CD4-positive, alpha-beta T cell treated with Interleukin-4 for 1 hour (primary cell): ENCODE measurements at places on chromosomes 13 and 19.
A peak's percentile ranks its signal among the peaks of the same experiment; 100 is the strongest.

DNA sequence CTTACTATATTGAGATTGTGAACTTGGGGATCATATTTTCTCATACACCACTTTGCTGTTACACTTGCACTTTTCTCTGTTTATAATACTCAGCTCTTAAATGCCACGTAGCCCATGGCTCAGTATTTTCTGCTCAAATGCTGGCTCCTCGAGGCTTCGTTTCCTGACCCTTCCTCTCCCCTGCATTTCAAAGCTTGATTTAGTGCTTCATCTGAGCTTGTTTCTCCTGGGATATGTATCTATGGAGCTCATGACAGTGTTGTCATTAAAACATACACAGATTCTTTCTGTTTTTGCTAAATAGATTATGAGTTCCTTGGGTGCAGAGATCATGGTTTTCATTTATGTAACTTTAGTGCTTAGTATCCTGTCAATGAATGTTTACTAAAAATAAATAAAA lies 11.4 kb downstream of the CSNK1A1L start:
- DNase-seq, result no peak

- DNase-seq, result peak; percentile 34
Observed at GRCh38 chr13:80173224-80173623, 167.7 kb downstream of the SPRY2 start.

- no peak for DNase-seq
Observed at GRCh38 chr19:55667958-55668357, 7.1 kb upstream of the EPN1 start.

DNA sequence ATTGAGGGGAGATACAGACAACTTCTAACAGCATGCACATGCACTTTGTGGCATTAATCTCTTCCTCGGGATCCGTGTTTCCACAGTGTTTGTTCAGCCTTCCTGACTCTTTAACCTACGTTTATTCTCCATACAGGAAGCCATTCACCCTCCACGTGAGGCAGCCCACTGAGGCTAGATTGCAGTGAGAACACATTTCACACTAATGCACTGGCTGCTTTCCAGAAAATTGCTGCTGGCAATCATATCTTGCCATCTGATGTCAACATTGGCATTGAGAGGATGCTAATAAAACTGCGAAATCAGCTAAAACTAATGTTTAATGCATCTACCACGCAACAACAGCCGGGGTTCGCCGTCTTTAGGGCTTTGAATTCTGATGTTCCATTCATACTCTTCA lies 30.0 kb downstream of the DCLK1 start:
- no peak for DNase-seq

- no peak for DNase-seq
Observed at GRCh38 chr13:25225970-25226369, 53.9 kb upstream of the AMER2 start.

DNA sequence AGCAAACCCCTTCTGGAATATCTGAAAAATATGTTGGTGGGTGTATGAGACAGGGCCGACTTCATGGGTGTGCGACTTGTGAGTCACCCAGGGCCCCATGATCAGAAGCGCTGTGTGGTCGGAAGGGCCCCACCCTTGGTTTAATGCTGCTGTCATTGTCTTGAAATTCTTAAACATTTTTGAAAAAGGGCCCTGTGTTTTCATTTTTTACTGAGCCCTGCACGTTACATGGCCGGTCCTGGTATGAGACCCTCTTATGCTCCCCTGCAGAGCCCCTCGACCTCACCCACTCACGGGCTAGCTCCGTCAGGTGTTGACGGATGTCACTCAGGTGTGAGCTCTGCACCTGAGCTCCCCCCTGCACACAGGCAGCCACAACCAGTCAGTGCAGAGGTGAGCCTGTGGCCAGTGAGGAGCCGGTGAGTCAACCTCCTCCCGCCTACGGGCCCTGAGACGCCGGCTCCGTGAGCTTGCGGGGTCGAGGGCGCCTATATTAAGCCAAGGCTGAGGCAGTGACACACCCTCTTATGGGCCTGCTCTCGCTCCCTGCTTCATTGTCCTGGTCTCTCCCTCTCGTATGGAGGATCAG lies 27.7 kb downstream of the GADD45B start:
- DNase-seq, result peak; percentile 74

DNA sequence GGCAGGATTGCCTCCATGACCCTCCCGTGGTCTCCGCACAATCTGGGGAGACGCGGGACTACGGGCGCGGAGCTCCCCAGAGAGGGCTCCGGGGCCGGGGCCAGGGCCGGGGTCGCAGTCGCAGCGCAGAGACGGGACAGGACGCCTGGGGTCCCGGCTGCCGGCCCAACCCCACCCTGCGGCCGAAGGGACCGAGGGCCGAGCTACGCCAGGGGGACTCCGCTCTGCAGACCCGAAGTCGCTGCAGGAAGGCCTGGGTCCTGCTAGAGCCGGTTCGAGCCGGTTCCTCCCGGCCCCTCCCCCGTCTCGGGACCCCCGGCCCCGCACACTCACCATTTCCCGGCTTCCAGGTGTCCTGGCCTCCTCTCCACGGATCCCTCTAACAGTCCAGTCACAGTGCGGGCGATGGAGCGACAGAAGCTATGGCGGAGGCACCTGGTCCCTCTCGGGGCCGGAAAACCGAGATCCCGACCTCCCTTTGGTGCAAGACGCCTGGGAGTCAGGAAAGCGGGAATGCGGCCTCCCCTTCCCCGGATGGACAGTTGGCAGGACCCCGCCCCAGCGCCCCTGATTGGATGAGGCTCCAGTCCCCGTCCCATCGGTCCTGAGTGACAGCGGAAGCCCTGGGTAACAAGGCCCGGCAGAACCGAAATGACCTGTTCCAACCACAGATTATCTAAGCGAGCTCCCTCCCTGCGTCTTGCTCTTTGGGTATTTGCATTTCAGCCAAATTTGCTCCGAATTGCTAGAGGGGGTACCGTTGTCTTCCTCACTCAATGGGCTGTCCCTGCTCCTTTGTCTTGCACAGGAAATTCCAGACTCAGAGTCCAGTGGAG lies at the start of gene ZNF625:
ZNF625 (minus strand) TSS at position 512 of the 836 bp plus-strand sequence; CDS start at position 336, 176 bp downstream.
- DNase-seq, result no peak

DNA sequence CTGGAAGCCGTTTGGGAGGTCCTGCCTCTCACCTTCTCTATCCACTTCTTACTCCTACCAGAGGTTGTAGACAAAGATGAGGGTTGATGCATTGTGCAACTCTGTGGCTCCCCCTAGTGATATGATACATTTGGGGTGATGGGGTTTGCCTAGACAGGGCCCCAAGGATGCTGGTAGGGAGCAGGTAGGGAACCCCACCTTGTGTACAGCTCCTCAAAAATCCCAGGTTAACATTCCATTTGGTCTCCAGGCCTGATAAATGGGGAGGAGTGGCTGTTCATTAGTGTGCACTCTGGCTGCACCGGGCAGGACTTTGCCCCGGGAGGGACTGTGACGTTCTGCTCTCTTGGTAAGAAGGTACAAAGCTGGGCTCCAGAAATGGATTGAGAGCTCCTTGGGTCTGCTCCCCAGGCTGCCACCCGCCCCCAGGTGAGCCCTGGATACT lies 19.2 kb downstream of the SIGLEC8 start:
- peak; percentile 53 for DNase-seq

DNA sequence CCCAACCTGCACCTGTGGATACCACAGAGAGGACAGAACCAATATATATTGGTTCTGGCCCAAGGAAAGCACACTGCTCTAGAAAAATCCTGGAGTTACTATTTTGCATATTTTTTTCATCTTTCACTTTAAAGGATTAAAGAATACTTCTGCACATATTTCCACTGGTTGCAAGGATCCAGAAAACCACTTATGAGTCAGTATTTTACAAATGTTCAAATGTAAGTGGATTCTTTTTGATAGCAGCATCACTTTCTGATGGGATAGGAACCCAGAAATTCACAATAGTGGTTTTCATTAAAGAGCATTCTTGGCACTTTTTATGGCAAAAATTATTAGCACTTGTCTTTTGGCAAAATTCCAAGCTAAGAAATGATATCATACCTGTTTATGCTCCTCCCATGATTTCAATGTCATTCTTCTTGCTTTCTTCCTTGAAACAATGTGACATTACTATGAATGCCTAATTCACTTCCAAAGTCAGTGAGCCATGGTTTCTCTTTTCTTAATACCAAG lies 38.2 kb downstream of the MZT1 start:
- no peak for DNase-seq

- DNase-seq, result peak; percentile 37
Observed at GRCh38 chr19:36009220-36009619, 607 bp upstream of the SYNE4 start.

DNA sequence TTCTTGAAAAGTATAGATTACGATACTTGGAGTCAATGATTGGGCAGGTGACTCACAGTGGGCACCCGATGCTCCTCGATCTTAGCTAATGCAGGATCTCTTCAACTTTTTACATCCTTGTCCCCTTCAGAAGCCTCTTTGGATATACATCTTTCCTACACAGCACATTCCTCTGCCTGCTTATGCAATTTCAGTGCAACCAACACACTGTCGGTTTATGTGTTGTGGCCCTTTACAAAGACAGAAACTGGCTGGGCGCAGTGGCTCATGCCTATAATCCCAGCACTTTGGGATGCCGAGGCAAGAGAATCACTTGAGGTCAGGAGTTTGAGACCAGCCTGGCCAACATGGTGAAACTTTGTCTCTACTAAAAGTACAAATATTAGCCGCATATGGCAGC lies 2.6 kb downstream of the GPR42 start:
- no peak for DNase-seq

DNA sequence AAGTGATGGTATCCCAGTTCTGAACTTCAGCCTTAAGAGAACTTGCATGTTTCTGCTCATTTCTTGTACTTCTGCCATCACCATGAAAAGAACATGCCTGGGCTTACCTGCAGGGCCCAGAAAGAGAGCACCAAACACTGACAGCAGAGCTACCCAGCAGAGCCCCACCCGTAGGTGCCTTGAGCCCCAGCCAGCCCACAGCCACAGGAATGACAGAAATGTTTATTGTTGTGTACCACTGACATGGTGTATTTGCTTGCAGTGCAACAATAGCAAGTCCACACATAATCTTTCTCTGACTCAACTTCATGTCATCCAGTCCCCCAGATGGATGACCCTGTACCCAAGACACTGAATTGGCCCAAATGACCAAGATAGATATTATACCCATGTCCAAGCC lies 195.2 kb downstream of the TSHZ3 start:
- no peak for DNase-seq

DNA sequence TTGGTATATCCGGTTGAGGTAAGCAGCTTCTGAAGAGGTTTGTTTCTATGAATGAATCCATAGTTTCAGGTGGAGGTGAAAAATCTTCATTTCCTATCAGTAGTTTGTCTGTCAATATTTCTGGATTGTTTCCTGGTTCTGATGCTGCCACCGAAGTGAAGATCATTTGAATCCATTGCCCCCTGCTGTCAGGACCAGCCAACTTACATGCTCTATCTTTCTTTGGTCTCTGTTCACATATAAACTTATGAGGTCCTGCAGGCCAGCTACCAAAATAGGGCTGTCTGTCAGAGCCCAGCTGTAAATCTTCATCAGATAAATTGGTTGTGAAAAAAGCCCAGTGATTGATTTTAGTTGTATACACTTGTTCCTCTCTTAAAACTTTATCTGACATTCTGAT lies 15.2 kb upstream of the N4BP2L1 start:
- peak; percentile 61 for DNase-seq

- no peak for DNase-seq
Observed at GRCh38 chr19:46065486-46066071, 24.8 kb upstream of the IGFL4 start.

DNA sequence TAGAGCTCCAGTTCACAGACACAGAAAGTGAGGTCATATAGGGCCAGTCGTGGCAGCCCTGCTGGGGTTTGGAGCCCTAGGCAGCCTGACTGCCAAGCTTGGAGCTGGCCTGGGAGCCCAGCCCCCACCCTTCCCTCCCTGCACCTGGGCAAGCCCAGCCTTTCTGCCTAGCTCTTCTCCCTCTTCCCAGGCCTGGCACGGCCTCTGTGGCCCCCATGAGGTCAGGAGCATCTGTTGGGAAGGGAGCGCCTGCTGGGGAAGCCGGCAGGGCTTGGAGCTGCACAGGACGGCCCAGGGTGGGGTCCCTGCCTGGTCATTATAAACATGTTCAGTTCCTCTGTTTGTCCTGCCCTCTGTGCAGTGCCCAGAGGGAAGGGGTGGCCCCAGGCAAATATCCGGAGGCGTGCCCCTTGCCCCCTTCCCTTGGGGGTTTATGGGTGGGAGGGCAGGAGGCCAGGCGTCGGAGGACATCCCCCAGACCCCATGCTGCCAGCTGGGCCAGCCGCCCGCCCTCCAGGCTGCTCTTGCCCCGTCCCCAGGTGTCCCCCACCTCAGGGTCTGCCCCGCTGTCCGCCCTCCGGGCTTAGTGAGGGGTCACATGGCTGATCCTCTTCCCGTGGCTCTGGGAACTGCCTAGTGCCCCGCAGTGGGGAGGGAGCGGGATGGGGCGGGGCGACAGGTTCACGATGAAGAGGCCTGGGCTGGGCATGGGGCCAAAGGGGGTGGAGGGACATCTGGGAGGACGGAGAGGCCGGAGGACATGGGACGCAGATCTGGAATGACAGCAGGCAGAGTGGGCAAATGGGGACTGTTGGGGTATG lies 30.0 kb upstream of the NCCRP1 start:
- DNase-seq, result no peak

- no peak for DNase-seq
Observed at GRCh38 chr13:40660141-40660664, 6.2 kb downstream of the FOXO1 start.

DNA sequence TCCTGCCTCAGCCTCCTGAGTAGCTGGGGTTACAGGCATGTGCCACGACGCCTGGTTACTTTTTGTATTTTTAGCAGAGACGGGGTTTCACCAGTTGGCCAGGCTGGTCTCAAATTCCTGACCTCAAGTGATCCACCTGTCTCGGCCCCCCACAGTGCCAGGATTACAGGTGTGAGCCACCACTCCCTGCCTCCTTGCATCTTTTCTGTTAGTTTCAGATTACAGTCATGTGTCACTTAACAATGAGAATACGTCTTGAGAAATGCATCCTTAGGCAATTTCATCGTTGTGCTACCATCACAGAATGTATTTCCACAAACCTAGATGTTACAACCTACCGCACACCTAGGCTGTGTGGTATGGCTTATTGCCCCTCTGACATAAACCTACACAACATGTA lies 180.4 kb downstream of the TM9SF2 start:
- DNase-seq, result no peak

DNA sequence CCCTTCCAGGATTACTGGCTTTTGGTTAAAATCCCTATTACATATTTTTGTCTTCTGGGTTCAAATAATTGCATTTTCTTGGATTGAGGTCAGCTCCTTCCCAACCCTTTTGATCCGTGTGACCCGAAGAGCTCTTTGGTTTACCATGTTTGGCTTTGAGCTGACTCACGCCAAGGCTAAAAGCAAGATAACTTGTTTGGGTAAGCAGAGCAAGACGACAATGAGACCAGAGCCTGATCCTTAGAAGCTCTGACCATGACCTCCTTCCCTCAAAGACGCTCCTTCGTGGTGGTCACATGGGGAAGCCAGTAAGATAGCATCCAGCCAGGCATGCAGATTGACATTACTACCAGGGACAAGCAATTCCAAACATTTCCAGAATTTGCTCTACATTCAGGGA lies 153.8 kb downstream of the DCT start:
- no peak for DNase-seq

GRCh38 chr13:49498206-49498605 lies 2.5 kb downstream of the PHF11 start:
- no peak for DNase-seq
